ELR (cell line): ENCODE measurements at places on chromosomes 3 and 15.

GRCh38 chr15:84828086-84828908 lies 11.1 kb downstream of the ALPK3 start:
- DNase-seq: no peak

DNA sequence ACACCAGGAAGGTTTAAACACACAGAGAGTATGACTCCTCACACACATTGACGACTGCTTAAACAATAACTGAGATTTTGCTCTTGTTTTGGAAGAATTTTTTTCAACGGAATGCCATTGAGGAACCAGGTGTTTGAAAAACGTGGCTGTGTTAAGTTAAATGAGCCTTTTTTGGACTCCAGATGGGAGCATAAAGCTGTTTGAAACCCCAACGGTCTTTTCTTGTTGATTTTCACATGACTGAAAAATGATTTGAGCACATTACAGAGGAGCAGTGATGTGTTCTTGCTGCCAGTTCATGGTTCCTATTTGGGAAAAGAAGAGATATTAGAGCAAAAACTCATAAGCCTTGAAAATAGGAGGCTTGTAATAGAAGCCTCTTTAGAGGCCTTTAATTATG lies 97.8 kb upstream of the SELENOK start:
- no peak for DNase-seq

DNA sequence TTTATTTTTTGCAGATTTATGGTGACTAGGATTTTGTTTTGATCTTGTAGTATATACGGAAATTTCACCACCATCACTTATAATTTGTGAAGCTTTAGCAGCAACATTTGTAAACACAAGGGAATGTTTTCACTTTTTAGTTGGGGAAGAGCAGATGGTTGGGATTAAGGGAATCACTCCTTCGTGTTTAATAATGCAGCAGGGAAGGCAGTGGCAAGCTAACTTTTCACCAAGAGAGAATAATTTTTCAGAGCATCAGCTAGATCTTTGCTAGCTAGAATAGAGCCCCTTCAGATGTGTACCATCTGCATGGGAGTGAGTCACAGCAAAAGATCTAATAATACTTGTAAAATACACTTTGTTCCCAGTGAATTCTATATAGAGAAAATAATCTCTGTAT lies 632.7 kb downstream of the CADM2 start:
- DNase-seq: no peak

DNA sequence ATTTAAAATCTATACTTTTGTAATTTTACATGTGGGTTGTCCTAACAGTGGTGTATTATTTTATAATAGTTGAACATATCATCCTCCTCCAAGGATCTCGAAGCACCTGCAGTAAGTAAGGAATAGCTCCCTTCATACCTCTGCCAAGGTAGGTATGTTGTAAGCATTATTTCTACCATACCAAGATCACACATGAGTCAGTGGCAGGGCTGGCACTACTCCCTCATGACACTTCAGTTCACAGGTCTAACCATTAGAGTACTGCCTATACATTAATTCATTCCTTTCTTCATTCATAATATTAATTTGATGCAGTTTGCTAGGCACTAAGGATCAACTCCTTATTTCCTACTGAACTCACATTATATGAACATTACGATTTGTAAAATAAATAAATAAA lies 11.9 kb upstream of the LEKR1 start:
- peak; percentile 29 for DNase-seq

GRCh38 chr3:149020196-149020838 lies 29.0 kb downstream of the GYG1 start:
- no peak for DNase-seq

- DNase-seq: no peak
These were observed 13.8 kb downstream of the CRYGS start for GRCh38 chr3:186530415-186530814.

DNA sequence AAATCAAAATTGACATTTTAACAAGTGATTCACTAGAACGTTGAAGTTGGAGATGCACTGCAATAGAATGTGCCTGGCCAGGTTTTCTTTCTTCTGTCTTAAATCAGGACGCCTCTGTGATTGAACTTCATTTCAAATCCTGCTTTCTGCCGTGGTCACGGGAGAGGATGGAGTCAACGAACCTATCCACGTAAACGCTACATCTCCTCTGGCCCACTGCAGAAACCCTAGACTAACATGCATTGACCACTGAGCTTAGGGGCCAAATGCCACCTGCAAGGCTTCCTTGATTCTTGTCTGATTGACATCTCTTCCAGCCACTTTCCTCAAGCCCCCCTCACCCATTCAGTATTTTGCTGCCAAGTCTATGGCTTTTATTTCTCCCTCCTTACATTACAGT lies 6.3 kb upstream of the MECOM start:
- no peak for DNase-seq

GRCh38 chr3:121018917-121019321 lies 110.9 kb downstream of the STXBP5L start:
- DNase-seq: no peak

- DNase-seq: no peak
These were observed 44.3 kb upstream of the CPNE4 start for GRCh38 chr3:132079147-132079546.

GRCh38 chr3:97831140-97831539 lies 9.3 kb downstream of the CRYBG3 start:
- no peak for DNase-seq

DNA sequence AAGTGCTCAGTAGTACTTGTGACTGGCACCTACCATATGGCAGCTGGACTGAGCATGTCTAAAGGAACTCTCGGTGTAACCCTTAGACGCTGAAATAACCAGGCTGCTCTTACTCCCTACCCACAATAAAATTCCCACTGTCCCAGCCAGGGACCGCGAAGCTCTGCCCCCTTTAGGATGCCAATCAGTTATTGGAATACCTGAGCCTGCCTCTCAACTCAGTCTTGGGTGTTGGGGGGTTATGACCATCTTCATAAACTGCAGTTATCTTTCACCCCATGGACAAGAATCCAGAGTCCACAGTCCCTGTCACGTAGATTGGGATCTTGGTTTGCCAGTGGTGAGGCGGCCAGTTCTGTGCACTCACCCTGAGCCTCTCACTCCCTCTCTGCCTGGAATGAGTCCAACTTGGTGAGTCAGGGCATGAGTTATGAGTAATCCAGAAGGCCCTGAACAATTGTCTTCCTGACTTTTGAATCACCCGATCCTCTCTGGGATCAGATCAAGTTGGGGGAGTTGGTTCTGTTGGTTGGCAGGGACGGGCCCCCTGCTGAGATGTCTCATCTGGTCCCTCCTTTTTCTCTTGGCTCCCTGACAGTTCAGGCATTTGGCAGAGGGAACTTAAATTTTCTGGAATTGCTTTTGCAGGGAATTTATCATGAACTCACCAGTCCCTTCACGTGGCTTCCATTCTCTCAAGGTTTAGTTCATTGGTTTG lies 120.1 kb upstream of the UBE2E1 start:
- DNase-seq: peak; percentile 99

GRCh38 chr15:54506977-54507524 lies 528.8 kb downstream of the UNC13C start:
- no peak for DNase-seq

- DNase-seq: no peak
These were observed 840.0 kb downstream of the ROBO1 start for GRCh38 chr3:78927759-78928158.

DNA sequence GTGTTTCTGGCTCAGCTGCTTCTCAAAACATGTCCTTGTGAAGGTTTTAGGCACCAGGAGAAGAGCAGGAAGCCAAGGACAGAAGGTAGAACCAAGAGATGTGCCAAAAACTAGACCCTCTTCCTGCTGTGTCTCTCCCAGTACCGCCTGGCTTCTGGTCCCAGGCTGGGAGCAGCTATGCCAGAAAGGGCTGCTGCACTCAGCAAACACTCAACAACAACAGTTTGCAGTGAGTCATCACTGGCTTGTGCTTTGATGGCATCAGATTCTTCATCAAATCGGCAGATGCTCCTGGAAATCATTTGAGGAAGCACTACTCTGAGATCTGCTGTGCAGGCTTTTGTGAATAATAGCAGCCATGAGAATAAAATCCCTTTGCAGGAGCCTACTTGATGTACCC lies 63.2 kb downstream of the DGKG start:
- peak; percentile 42 for DNase-seq

DNA sequence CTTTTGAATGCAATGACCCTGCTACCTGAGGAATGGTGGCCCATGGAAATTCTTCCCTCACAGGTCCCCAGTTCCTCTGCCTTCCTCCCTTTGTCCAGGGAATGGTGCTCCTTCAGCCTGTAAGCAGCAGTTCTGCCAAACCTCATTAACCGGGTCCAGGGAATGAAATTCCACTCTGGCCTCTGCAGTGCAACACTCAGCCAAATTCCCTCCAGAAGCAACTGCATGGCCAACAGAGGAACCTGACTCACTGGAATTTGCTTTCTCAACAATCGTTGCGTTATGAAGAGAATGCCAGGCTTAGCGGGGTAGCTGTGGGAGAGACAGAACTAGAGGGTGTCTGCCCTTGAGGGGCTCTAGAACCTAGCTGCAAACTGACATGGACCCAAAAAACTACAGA lies 449.4 kb upstream of the PROK2 start:
- DNase-seq: peak; percentile 10

GRCh38 chr15:48751595-48751994 lies 59.3 kb downstream of the CEP152 start:
- DNase-seq: peak; percentile 10

DNA sequence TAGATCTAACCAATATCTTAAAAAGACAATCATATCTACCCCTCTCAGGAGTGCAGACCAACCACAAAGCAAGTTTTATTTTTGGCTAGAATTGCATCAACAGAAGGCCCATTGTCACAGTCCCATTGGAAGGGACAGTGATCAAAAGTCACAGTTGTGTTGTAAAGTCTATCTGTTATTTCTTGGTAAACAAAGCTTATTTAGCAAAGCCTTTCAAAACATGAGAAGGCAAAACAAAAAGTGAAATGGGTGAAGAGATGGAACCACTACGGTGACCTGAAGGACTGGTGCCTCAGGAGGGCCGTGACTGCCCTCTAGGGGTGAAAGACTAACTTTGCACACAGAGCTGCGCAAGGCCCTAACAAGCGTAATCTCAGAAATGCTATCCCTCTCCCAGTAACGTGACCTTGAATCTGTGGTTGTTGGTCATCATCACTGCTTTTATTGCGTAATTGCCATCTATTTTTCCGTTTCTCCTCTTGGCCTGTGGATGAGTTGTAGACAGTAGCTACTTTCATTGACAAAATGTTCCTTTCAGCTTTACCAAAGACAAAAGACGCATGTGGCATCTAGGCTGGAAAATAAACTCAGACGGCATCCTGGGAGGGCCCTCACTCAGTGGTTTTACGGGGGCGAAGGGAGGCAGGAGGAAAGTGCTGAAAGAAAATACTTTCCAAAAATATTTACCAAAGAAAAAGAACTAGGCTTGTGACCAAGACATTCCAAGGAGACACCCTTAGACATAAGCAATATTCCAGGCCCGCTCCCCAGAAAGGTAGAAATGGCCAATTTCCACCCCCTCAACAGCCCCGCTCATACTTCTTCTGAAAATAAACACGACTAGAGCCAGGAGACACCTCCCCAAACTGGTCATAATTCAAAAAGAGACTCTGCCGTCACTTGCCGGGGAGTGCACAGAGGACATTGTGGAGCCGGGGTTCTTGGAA lies 79.4 kb downstream of the FRMD4B start:
- peak; percentile 80 for DNase-seq

GRCh38 chr3:129485721-129486663 lies 42.4 kb upstream of the RHO start:
- DNase-seq: peak; percentile 97

GRCh38 chr3:229183-229661 lies 32.7 kb downstream of the CHL1 start:
- no peak for DNase-seq

- DNase-seq: no peak
These were observed 225.9 kb downstream of the ITPR1 start for GRCh38 chr3:4719046-4719501.

DNA sequence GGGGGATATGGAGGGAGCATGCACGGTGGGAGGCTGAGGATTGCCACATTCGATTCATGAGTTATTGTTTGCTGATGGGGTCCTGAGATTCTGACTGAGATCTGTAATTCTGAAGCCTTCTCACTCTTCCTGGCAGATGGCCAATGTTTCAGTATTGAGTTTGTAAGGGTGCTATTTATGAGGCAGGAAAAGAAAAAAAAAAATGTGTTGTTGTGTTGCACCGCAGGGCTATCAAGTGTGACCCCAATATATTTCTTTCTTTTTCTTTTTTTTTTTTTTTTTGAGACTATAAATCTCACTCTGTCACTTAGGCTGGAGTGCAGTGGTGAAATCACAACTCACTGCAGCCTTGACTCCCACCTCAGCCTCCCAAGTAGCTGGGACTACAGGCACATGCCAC lies 3.2 kb upstream of the SENP2 start:
- DNase-seq: peak; percentile 13

DNA sequence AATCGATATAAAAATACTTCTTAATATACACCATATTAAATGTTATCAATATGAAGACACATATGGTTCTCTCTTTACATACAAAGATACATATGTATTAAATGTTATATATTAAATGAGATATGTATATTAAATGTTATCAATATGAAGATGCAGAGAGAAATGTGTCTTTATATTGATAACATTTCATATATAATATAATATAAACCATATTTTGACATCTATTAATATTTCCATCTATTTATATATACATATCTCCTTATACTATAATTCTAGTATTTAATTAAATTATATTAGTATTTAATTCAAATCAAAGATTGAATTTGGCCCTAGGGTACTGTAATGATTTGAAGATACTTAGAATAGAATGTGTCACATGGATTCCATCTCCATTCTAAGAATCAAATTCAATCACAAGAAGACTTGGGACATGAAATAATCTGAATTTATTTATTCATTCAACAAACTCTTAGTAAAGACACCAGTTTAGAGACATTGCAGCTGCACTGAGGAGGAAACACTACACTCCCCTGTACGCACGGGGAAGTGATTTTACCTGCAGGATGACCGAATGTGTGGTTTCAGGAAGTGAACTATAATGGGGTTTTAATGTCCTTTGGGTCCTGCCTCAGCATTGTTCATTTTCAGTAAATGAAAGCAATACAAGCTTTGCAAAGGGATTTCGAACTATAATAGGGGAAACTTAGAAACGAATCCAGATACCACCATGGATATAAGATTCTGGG lies 365.1 kb downstream of the MECOM start:
- DNase-seq: no peak

- DNase-seq: no peak
These were observed 228.8 kb downstream of the NSUN3 start for GRCh38 chr3:94291686-94292085.

DNA sequence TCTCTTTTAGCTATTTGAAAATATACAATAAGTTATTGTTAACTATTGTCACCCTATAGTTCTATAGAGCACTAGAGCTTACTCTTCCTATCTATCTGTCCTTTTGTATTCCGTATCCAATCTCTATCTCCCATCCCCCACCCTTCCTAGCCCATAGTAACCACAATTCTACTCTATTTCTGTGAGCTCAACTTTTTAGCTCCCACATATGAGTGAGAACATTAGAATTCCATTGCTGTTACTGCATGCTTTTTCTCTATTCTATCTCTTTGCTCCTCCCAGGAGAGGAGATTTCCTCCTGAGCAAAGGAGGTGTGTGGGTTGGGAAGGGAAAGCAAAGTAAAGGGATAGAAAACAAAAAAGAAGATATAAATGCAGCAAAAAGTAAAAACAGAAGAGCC lies 105.6 kb upstream of the SLC4A7 start:
- DNase-seq: peak; percentile 53

GRCh38 chr3:130838898-130839600 lies 54.8 kb upstream of the ATP2C1 start:
- no peak for DNase-seq
